ENCODE measurements at places on chromosomes 1 and 21. TPM values are rescaled to one million over a fixed set of nuclear protein-coding genes. Genes with fewer than 3 reads are reported as not detected.

DNA sequence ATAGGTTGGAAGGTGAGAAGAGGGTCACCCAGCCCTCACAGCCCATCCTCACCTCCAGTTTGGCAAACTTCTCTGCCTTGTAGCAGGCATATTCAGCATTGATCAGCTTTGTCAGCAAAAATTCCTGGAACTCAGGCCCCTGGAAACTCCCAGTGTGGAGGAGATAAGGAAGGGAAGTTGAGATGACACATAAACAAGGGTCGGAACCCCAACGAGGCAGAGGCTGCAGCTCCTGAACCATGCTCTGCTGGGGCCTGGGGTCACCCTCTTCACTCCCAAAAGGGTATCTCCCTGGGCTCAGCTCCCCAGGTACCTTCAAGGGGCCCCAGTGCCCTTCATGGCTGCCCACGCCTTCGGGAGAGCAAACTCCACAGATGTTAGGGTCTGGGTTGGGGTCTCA, 60.4 kb downstream of the RAP1GAP start:
- no peak for DNase-seq

GRCh38 chr21:32529679-32530078, 55.6 kb downstream of the TCP10L start:
- DNase-seq = no peak

GRCh38 chr1:30111431-30111830, 612.0 kb downstream of the MATN1 start:
- DNase-seq = no peak

DNA sequence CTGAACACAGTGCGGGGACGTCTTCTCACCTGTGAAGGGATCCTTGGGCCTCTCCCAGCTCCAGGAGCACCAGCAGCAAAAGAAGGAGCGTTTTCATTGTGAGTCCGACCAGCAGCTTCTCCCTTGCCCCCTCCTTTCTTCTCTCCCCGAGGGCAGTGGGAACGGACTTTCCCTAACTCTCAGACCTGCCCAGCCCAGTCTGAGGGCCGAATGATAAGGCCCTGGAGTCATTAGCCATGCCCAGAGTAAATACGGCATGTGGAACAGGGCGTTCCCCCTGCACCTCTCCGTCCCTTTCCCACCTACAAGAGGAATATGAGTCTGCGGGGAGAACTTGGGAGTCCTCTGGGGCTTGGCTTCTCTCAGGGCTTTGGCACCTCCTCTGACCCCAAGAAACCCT, at the start of gene CTSE:
CTSE (minus strand) TSS at position 201 of the 400 bp plus-strand sequence; CDS start at position 97, 104 bp downstream.
- DNase-seq = no peak

DNA sequence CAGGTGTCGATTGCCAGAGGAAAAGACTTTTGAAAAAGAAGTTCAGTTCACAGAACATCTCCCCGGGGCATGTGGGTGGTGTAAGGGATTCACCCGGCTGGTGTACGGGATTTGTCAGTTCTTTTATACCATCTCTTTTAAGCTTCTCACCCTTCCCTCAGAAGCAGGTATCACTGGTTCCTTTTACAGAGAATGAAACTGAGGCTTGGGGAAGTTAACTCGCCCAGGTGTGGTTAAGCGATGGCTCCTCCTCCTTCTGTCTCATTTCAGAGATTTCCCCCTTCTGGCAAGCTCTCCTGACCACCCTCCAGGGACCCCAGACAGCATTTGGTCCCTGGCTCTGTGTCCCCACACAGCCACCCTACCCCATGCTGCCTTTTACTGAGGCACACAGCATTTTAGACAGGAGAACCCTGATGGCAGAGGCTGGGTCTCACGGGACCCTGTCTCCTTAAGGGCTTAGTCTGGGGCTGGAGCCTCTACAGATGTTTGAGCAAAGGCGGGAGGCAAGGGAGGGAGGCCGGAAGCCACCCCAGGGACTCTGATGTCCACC, 2.8 kb upstream of the ECE1 start:
- DNase-seq = no peak

DNA sequence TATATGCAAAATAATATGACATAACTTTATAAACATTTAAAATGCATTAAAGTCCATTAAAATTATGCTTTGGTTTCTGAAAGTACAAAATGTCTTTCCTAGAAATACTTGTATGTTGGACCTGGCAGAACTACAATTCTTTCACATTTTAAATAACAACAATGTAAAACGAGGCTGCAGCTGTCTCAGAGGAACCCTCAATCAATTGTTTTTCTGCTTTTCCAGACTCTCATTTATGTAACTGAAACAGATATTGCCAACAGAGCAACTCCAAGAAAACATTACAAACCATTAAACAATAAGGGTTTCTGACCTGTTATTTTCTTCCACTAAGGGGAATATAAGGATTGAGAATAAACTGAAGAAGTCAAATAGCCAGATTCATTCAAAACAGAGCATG, 1193.4 kb downstream of the NCAM2 start:
- no peak for DNase-seq

DNA sequence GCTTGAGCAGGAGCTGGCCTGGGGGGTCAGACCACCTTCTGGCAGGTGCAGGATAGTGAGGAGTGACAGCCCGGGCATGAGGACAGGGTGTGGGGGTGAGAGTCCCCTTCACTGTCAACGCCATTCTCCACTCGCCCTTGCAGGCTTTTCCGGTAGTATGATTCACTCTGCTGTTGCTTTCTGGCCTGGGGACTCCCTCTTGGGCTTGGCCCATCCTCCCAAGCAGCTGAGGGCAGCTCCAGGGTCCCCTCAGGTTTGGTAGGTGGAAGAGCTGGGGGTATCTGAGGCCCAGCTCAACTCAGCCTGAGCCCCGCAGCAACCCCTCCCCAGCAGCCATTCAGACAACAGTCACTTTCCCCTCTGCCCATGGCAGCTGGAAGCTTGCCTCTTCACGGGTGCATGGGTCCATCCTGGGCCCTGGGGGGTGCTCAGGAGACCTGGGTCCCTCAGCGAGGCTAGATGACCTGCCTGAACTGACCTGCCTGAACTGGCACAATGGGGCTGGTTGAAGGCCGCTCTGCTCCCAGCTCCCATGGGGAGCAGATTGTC, 1.3 kb downstream of the CLDN19 start:
- no peak for DNase-seq

GRCh38 chr1:30877205-30877912, 31.2 kb downstream of the SDC3 start:
- DNase-seq = no peak

DNA sequence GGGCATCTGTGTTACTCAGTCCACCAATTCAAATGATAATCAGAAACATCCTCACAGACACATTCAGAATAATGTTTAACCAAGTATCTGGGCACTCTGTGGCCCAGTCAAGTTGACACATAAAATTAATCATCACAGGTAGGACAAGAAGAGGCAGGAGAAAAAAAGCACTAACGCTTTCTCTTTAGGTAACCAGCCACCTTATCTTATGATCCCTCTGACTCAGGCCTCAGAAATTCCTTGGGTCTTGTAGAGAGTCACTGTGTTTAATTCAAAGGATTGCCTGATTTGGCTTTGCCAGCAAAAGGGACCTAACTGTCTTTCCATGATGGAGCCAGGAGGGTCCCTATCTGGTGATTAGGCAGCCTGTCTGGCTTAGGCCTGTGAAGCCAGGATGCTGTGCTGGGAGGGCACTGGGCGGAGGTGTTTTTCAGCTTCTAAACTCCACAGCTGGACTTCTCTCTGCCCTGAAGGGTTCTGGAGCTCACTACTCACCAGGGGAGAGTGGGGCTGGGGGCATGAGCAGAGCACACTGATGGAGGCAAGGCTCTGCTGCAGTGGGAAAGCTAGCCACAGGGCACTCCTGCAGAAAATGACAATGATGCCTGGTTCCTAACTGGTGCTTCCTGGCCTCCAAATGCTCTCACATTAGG, 36.4 kb upstream of the STUM start:
- no peak for DNase-seq

GRCh38 chr1:24042315-24042714, 62.2 kb upstream of the SRSF10 start:
- DNase-seq = no peak

- no peak for DNase-seq
Measured at GRCh38 chr1:111236806-111237205, 9.3 kb downstream of the CHI3L2 start.

DNA sequence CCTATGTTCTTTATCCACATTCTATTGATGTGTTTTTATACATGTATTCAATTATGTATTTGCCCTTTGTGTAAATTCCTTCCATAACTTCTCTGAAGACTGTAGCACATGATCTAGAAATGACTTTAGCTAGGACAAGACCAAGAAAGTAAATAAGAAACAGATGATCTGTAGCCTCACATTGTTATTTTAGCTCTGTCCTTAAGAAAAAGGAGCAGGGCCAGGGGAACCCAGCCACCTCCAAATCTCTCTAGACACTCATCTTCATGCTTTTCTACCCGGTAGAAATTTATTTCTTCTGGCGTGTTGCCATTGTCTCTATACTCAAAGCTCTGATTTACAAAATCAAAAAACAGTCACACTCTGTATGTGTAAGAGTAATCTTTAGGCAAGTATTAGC, 27.1 kb downstream of the CDC7 start:
- DNase-seq = no peak

- no peak for DNase-seq
Measured at GRCh38 chr1:178189814-178190213, 95.9 kb downstream of the RASAL2 start.

DNA sequence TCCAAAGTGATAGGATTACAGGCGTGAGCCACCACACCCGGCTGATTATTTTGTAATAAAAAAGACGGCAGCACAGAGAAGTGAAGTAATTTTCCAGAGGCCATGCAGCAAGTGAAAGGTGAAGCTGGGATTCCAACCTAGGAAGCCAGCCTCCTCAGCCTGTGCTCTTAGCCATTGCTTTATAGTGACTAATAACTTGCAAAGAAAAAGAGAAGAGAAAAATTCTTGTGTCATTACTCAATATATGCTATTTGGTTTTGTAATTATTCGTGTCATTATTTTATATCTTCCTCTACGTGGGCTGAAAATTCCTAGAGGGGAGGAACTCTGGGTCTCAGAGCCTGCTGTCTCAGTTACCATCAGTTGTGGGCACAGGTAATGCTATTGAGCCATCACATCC, 1.6 kb upstream of the IER5 start:
- DNase-seq = no peak

DNA sequence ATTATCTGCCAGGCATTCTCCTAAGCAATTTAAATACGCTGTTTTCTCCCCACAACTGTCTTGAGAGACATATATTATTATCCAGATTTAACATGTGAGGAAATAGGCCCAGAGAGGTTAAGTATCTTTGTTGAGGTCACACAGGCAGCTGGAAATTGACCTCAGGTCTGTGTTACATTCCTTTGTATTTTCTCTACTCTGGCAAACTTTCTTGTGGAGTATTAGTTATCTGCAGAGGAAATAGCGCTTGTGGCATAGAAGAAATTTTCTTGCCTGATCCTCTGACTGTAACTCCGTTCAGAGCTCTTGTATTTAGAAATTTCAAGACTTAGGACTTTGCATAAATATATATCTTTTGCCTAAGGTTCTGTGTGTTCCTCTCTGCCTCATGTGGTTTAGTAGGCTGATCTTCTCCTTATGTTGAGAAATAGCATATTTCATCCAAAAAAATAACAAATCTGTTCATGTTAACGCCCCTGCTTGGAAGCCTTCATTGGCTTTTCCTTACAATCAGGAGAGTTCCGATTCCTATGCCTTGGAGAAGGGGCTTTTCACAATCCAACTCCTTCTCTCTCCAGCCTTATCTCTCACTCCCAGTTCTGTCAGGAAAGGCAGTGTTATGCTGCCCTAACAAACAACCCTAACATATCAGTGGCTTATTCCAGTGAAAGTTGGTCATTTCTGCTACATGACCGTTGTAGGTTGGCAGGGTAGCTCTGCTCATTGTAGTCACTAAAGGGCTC, 2.5 kb upstream of the JUN start:
- DNase-seq = no peak

- DNase-seq = no peak
Measured at GRCh38 chr1:28122183-28122582, 33.8 kb upstream of the EYA3 start.

- DNase-seq = no peak
Measured at GRCh38 chr1:248884632-248885295, 21.3 kb upstream of the PGBD2 start.

DNA sequence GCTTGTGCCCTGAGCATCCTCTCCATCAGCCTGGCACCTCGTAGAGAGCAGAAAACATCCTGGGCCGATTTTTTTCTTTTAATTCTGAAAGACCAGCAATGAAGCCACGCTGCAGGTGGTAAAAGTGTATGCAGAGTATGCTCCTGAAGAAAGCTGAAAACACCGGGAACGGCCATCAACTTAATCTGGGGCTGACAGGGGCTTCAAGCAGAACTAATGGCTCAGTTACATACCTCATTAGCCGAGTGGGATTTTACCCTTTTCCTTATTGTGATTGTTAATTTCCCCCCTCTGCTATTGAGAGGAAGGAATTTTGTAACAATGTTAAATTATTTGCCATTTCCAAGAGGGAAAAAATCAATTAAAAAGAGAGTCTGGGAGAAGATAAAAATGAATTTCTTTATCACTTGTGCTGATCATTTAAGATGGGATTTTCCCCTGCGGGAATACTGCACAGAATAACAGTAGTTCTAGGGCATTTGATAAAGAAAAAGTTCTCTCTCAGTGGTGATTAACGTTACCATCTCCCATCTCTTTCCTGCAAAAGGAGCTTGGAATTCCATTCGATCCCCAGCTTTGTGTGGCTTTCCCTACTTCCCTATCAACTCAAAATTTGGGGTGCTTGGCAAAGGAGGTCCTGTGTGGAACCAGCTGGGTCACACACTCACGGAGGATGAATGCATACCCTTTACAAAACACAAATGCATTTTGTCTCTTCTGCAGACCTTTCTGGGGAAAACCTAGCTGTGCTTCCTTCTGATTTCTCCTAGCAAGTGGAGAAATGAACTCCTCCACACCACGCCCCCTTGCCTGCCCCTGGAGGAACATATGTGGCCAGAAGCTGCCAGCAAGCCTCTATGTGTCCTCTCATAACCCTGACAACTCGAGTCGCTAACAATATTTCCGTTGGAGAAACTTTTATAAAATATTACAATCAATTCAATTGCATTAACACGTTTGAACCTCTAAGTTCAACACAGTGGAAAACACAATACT, 70.9 kb downstream of the RRAGC start:
- no peak for DNase-seq

GRCh38 chr1:234782791-234783190, 172.8 kb upstream of the IRF2BP2 start:
- DNase-seq = no peak

GRCh38 chr1:246790833-246791232, 66.6 kb downstream of the SCCPDH start:
- DNase-seq = no peak

FYB2 gene
- total RNA-seq = 0.49 TPM

SHE gene
- 0.03 TPM for total RNA-seq

GFI1 gene
- 0.49 TPM for total RNA-seq

KIF2C gene
- total RNA-seq = 69.4 TPM

GPR153 gene
- total RNA-seq = 5.5 TPM

GPATCH2 gene
- total RNA-seq = 11.2 TPM

PALMD gene
- 0.05 TPM for total RNA-seq

OTUD3 gene
- total RNA-seq = 14.1 TPM

KRTAP10-10 gene
- total RNA-seq = not detected

CD1E gene
- total RNA-seq = not detected

CD1C gene
- not detected for total RNA-seq

GJC2 gene
- 2.4 TPM for total RNA-seq

ADAMTSL4 gene
- total RNA-seq = 9.5 TPM

OLFML3 gene
- 0.15 TPM for total RNA-seq

OR2L13 gene
- not detected for total RNA-seq

CRP gene
- 0.90 TPM for total RNA-seq

FASLG gene
- total RNA-seq = not detected

Measured in Panc1 (cell line).